ENCODE measurements at places on chromosomes 4 and X.

DNA sequence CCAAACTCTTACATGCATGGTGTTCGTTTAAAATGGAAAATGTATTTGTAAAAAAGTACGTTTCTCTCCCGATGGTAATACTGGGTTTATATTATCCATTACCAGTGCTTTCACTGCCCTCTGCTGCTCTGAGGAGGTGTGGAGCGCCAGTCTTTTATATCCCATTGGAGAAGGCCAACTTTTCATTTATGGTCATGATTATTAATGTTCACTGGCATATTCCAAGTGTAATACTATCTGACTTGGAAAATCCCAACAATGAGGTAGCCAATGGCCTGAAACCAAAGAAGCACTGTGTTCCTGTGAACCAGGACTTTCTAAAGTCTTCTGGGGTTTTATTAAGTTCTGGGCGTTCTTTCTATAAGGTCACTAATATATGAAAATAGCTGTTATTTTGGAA, 80.7 kb downstream of the SYNPO2 start:
- DNase-seq: no peak

- no peak for DNase-seq
Observed at GRCh38 chrX:81120258-81120935, 81.3 kb downstream of the HMGN5 start.

DNA sequence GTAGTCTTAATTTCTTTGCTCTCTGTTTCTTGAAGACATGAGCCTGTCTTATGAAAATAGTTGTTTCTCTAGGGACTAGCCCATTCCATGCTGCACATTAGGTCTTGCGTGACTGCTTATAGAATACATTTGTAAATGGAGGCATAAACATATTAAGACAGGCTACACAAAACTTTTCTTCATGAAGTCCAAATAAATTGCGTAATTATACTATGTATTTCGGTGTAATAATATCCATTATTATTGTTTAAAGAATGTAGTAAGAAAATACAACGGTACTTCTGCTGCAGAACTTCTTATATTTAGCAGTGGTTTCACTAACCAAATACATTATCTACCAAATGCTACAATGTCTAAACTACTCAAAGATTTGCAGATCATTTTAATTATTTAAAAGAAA, 8.5 kb upstream of the NAA11 start:
- no peak for DNase-seq

DNA sequence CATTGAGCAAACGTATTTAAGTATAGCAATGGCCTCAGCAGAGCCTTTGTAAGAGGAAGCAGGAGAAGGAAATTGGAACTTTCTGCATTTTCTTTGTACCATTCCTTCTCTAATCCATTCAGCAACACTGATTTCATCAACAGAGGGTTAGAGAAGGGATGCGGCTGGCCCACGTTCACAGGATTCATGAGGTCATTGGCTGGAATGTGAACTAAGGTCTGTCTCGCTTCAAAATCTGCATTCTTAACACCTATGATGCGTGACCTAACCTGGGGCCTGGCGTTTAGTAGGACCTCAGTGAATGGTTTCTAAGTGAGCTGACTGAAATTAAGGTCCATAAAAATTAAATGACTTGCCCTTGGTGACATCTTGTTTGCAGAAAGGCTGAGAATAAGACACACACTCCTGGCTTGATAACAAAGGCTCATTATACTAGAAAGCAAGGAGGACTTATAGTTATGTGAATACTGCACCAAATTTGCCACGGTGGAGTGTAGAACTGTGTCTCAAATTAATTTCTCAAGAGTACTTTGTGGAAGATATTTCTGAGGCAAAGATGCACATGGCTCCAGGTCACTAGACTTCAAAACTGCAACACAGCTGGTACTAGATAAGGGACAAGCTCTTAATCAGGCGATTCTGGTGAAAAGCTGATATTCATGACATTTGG, 25.4 kb downstream of the FGFBP1 start:
- no peak for DNase-seq

DNA sequence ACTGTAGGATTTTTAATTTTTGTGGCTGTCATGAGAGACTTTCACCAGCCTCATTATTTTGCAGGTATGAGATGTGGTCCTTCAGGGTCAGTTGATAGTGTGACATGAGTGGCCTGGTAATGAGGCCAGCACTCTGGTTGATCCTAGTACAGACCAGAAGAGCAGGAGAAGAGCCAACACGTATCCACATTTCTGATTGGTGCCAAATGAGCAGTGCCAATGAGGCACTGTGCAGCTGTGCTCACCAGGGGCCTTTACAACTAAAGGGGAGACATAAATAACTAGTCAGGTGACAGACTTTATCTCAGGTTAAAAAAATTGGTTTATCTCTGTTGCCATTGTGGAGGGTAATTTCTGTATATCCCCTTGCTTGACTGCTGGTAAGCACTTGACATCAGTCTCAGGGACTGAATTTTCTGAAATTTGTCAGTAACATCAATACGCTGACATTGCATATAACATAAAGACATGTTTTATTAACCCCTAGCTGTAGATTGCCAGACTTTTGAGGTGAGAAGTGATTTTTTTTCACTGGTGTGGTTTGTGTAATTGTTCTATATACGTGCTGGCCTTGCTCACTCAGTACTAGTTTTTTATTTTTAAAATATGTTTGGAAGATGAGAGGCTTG, 101.2 kb downstream of the AFF1 start:
- no peak for DNase-seq

DNA sequence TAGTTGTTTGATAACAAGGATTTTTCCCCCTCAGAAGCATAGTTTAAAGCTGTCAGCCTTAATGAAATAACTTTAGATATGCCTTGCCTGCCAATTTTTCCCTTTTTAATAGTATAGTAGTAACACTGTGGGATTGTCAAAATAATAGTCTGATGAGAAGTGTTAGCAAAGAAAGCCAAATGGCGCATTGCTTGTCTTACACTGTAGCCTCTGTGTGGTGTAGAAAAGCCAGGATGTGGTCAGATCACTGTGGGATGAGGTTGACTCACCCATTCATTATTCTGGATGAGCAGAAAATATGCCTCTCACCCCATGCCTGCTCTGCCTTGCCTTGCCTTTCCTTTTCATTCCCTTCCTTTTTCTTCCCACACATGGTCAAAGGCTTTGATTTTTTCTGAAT, 257.8 kb upstream of the NRK start:
- no peak for DNase-seq

DNA sequence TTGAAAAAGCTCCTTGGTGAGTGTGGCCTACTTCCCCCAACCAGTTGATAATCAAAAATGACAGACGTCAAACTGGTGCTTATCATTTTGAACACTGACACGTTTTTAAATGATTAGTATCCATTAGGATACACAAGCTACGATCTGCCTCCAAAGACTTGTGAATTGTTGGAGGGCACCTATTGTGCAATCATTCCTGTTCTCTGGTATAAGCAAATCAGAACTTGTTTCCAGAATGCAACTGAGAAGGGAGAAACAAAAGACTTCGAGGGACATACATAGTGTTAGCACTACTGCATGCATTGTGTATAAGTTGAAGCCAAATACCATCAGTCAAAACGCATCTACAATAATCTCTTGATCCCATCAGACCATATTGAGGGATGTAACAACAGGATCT, 11.6 kb downstream of the NPY2R start:
- DNase-seq: no peak

DNA sequence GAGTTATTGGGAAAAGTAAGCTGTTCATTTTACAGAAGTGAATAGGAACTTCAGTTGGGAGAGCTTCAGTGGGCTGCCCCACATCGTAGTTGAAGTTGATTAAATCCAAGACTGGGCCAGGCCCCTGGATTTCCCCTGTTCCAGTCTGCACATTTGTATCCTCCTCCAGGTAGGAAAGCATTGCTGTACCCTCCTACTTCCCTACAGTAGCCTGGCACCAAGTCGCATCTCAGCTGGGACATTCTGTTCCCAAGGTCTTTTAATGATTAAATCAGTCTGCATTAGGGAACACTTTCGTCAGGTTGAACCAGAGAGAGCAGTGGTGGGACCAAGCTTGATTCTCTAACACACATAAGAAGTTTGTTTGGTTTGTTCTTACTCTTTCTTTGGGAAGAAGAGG, 165.8 kb upstream of the PPARGC1A start:
- DNase-seq: no peak

- no peak for DNase-seq
Observed at GRCh38 chr4:1584498-1584897, 99.6 kb downstream of the FAM53A start.

DNA sequence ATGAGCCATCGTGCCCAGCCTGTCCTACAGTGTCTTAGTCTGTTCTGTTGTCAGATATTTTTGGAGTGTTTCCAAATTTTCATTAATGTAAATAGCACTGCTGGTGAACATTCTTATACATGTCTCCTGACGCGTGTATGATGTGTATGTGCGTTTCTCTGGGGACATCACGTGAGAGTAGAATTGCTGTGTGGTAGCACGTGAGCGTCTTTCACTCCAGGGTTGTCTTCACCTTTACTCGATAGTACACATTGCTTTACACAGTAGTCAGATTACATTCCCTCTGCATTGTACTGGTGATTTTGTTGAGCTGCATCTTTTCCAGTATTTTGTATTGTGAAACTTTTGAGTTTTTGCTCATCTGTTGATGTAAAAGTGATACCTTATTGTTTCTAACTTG, 60.0 kb downstream of the ARHGAP10 start:
- no peak for DNase-seq

- peak; percentile 90 for DNase-seq
Observed at GRCh38 chrX:65595460-65595876, 60.9 kb upstream of the LAS1L start.

DNA sequence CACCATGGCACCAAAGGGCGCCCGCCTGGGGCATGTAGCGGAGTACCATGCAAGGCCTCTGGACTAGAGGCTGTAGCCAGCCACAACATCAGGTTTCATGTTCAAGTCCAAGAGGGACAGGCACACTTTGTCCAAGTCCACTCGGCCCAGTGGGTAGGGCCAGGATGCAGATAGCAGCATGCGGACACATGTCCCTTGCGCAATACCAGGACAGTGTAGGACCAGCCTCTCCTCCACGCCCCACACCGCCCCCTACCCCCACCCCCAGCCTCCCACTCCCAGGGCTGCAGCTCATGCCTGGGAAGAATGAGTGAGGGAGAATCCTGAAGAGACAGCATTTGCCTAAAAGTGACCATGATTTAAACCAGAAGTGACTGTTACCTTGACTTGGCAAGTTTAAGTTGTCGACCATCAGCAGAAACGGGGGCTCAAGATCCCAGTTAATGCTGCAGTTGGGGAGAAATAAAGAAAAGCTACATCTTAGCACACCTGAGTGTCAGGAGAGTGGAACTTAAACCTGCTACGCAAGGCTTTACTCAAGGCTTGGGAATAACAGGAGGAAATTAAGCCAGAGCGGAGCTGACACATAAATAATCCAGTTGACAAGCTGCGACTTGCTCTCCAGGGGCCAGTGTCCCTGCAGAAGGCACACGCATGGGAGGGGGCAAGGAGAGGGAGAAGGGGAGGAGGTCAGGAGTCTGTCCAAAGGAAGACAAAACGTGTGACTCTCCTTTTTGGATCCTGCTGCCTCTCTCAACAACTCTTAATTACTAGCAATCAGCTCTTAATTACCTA, 221.7 kb downstream of the BCOR start:
- no peak for DNase-seq

DNA sequence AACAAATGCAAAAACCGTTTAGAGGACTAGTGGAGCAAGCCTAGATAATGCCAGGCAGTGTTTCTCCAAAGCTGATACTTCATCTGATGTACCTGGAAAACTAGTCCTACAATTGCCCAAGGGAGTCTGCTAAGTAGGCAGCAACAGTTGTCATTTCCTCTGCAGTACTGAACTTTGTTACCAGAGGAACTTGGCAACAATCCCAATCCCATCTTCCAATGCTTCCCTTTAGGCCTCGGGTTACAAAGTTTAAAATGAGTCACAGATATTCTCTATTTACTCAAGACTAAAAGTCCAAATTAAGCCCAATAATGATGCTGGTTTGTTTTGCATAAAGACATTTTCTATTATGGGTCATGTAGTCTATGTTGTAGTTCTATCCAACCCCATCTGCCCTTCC, 120.0 kb upstream of the GLRA2 start:
- no peak for DNase-seq

DNA sequence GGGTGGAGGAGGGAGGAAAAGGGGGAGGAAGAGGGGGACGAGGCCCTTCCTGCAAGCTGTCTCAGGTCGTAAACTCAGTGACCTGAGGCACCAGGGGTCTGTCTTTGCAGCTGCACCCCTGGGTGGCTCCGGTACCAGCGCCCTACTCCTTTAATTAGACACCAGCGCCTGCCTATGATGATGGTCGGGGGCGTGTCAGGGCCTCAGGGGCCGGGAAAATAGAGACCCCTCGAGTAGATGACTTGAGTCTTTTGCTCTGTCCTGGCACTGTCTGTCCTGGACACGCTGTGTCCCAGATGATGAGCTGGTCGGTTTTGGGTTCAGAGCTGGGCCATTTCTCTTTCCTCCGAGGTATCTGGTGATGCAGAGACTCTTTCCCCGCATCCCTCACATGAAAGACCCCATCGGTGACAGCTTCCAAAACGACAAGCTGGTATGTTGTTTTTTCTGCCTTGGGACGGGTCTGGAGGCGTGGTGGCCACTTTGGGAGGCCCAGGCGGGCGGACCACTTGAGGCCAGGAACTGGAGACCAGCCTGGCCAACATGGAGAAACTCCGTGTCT, 11.2 kb downstream of the SLC25A6 start:
- DNase-seq: no peak

- no peak for DNase-seq
Observed at GRCh38 chr4:184729946-184730345, 4.0 kb downstream of the CENPU start.

- DNase-seq: no peak
Observed at GRCh38 chr4:1998296-1998695, 10.5 kb downstream of the NELFA start.

DNA sequence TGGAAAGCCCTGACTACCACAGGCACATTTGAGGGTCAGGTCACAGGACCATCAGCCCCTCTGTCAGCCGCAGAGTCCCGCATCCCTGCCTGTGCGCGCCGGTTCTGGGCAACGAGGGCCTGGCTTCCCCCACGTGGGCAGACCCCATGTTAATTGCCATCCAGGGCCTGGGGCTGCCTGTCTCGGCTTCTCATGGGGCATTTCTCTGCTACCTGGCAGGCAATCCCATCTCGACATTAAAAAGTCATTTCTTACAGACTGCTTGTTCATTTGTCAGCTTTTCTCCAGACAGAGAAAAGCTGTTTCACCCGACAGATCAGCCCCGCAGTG, 45.6 kb upstream of the SORCS2 start:
- DNase-seq: no peak

DNA sequence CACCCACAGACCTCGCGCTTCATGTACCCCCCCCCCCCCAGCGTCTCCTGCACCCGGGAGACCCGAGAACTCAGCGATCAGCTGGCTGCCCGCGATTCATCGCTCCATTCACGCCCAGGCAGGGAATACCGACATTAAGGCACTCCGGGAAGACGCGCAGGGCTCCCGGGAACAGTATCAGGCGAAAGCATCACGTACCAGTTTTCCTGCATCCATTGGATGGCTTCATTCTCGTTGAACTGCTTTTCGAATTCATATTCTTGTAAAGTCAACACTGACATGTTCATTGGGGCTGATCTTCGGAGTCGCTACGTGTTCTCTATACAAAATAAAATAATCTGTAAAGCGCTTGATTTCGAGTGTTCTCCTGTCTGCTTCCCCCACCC, 373 bp downstream of the ELOVL6 start:
- DNase-seq: no peak

- DNase-seq: no peak
Observed at GRCh38 chr4:3369781-3370674, 71.7 kb upstream of the HGFAC start.

Data from activated naive CD4-positive, alpha-beta T cell treated with anti-CD3 and anti-CD28 coated beads, Interleukin-2, amount 50 U/mL, for 16 hours (primary cell).